ENCODE measurements at places on chromosomes 4 and X.
A peak's percentile ranks its signal among the peaks of the same experiment; 100 is the strongest.

GRCh38 chr4:52997132-52997416, 135.0 kb downstream of the RASL11B start:
- ATAC-seq: no peak

GRCh38 chrX:55007656-55008055, 7.5 kb downstream of the APEX2 start:
- ATAC-seq: peak; percentile 56

DNA sequence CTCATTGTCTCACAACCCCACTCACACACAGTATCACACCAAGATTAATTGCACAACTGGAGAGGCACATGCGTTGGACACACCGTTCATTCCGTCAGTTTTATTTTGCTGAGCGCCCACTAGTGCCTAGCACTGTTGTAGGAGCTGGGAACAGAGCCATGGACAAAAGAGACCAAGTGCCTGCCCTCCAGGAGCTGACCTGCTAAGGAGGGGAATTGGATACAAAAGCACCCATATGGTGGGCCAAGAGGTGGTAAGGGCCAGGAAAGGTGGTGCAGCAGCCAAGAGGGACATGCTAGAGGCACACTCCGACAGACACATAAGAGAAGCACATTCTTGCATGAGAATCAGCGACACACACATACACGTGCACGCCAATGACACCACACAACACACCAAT, 705 bp upstream of the CRMP1 start:
- no peak for ATAC-seq

DNA sequence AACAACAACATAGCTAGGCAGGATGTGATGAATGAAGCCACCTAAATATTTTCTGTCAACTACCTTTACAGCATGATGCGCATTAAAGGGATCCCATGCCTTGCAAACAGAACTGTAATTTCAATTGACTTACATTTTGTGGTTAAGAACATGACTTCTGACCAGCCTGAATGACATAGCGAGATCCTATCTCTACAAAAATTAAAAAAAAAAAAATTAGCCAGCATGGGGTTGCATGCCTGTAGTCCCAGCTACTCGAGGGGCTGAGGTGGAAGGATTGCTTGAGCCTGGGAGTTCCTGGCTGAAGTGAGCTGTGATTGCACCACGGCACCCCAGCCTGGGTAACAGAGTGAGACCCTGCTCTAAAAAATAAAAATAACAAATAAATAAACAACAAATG, 680.6 kb downstream of the IQCM start:
- ATAC-seq: no peak

- ATAC-seq: no peak
Observed at GRCh38 chr4:11264346-11264745, 164.3 kb downstream of the HS3ST1 start.

DNA sequence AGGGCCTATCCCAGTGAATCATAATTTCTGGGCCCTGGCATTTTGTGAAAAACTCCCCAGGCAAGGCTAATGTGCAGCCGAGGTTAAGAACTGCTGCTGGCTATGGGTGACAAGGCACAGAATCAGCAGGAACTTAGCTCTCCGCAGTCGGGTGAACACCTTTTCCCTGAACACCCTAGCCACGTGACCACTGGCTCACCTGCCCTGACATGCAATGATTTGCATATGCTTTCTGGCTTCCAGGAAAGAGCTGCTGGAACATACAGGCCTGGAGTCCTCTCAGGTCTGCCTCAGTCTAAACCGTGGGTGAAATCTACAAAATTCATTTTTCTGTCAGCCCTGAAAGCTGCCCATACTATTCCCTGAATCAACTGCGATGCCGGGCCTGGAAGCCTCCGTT, 56.6 kb downstream of the ZNF827 start:
- ATAC-seq: no peak

DNA sequence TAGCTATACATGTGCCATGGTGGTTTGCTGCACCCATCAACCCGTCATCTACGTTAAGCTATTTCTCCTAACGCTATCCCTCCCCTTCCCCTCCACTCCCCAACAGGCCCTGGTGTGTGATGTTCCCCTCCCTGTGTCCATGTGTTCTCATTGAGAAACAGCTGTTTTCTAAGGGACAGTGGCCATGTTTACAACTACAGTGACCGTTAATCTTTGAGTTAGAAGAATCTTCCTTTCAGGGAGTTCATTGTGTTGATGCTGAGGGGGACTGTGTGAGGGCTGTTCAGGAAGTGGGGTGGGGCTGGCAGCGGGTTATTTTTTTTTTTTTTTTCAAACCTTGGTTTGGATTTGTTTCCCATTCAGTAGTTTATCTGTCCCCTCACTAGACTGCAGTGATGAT, 179.9 kb downstream of the NHS start:
- ATAC-seq: no peak

DNA sequence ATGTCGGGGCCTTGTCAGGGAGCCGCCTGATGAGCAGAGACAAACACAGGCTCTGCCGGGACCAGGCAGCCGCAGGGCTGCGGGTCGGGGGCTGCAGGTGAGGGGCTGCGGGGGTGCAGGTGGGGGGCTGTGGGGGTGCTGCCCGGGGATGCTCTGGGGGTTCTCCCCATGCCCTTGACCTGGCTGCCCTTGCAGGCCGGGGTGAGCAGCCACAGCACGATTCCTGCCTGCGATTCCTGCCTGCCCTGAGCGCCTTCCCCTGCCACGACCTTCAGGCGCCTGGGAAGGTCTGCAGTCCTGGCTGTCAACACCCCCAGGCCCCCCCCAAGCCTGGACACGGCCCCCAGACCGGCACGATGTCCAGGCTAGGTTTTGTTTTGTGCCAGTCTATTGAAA, 106.3 kb downstream of the FAM53A start:
- no peak for ATAC-seq

DNA sequence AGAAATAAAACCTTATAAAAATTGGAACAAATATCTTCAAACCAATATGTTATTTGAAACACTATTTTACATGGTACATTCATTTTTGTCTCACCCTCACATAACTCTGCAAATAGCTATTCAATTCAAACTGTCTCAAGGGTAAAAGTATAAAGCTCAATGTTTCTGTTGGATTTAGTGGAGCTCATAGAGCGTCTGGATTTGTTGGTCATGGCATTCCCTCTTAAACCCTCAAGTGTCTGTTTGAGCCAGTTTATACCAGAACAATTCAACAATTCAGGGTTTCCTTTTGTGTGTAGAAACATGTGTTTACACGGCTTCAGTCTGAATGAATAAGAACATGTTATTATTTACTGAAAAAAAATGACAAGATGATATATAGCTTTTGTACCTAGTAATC, 161.6 kb downstream of the PCDH18 start:
- ATAC-seq: no peak

DNA sequence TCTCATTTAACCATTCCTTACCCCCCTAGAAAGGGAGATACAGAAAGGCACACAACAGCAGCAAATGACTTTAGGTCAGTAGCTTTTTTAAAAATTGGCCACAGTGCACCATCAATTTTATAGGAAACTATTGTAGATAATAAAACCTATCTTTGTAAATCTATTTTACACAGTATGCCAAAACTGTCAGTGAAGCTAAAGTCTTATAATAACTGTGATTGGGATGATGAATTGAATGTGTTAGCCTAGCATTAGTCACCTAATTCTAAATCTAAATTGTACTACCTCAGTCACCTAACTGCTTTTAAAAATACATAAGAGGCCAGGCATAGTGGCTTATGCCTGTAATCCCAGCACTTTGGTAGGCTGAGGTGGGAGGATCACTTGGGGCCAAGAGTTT, 44.2 kb downstream of the SH3RF1 start:
- ATAC-seq: no peak

DNA sequence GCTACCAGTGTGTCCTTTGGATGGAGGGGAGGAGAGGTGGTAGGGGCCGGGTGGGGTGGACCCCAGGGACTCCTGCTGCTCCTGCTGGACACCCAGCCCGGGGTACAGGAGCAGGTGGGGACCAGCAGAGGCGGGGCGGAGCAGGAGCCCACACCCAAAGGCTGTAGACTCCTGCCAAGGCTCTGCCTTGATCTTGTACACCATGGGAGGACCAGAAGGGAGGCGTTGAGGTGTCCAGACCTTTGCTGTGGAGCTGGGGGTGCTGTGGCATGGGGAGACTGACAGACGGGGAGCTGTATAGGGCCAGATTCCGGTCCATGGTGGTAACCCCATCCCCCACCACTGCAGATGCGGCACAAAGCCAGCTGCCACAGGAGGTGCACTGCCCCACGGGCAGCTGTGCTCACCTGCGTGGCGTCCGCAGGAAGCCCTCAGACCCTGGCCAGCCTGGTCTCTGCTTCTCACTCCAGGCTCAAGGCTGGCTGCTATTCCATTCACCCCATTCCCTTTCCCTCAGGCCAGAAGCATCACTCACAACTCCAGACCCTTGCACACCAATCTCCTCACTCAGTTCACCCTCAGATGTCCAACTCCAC, 5.0 kb upstream of the SLC26A1 start:
- no peak for ATAC-seq

DNA sequence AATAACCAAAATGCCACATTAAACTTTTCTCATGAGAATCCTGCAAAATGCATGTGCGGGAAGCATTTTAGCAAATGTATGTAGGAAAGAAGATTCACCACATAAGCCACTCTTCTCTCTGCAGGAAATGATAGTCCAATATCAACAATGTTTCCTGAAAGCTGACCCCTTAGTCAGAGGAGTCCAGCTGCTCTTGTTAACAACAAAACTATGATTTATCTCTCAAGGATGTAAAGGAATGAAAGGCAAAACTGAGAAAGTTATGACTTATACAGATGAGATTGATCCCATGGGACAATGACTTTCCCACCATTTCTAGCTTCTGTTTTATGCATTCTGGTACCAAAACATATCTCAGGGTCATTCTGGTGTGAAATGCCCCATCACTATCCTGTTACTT, 125.0 kb upstream of the EDNRA start:
- ATAC-seq: no peak

- ATAC-seq: no peak
Observed at GRCh38 chr4:62517716-62518115, 1317.6 kb downstream of the ADGRL3 start.

DNA sequence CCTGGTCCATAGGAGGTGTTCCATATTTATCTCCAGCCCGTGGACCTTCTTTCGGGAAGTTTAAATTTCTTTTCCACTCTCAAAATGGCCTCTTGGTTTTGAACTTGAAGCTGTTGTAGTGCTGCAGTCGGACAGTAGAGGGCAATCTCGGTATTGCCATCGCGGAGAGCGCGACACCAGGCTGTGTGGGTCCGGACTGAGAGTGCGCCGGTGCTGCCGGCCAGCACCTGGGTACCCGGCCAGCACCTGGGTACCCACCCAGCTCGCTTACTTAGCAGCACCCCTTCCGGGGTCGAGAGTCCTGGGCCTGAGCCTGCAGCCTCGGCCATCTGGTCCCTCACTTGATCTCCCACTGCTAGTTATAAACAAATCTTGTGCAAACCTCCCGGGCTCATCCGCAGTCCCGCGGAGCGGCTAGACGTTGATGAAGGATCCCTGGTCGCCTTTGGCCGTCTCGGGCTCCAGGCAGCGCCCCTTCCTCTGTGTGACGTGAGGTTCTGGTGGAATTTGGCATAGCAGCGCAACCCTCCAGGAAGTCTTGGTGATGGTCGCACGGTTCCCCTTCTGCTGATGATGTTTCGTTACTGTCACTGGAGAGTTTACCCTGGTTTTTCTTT, 18.0 kb downstream of the FAM9A start:
- no peak for ATAC-seq

GRCh38 chr4:151671541-151672059, 89.2 kb downstream of the GATB start:
- ATAC-seq: no peak
